HAP-1 (cell line): ENCODE measurements at places on chromosomes 1 and 21.

GRCh38 chr1:212782422-212783154, 9.0 kb downstream of the NSL1 start:
- no peak for DNase-seq

DNA sequence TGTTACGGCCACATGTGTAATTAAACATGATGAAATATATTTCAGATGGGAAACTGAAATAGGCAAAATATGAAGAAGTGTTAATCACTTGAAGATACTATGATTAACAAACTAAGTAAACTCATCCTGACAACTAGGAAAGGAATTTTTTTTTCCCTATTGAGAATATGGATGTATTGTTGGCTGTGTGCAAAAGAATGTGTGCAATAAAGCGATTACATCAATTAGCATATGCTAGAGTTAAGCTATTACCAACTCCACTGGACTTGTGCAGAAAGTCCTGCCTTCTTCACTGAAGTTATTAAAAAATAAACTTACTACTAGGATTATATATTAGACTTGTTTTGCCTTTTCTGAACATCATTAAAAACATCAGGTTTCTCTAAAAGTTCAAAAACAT, 143.2 kb upstream of the DMRTA2 start:
- DNase-seq = peak; percentile 82

- DNase-seq = no peak
These were observed 2.4 kb downstream of the NPHP4 start for GRCh38 chr1:5989731-5990271.

- DNase-seq = no peak
These were observed 112.3 kb downstream of the TM2D1 start for GRCh38 chr1:61612602-61613001.
